ENCODE measurements at places on chromosomes 16 and 17.

DNA sequence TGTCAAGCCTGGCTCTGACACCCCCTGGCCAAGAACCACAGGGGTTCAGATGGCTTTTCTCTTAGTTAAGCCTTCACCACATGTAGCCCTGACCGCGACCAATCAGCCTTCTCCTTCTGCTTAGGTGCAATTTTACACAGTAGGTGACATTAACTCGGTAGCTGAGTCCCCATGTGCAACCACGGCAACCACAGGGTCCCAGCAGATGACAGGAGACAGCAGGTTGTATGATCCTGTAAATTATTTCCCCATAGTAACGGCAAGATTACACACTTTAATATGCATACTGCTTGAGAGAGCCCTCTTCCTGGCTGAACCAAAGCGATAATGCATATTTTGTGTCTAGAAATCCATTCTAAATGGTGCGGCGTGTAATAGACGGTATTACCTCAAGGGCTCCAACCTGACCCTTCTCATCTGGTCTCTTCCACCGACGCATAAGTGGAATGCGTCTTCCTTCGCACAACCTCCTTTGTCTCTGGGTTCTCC, 458.7 kb upstream of the ZFHX3 start:
- H3K27me3 ChIP-seq = peaks cover 42% of the 10 kb centered on the region
- H3K36me3 ChIP-seq = no peaks in the 10 kb centered on the region
- DNase-seq = no peak
- no peaks in the 10 kb centered on the region for H3K4me1 ChIP-seq
- H3K27ac ChIP-seq = no peak overlapping the region

GRCh38 chr16:30637944-30638343, 12.8 kb upstream of the PRR14 start:
- H3K4me3 ChIP-seq = no peak overlapping the region
- peaks cover 8% of the 10 kb centered on the region for H3K4me1 ChIP-seq
- H3K36me3 ChIP-seq = no peaks in the 10 kb centered on the region
- peak; percentile 62 for DNase-seq
- no peak overlapping the region for H3K27ac ChIP-seq
- H3K27me3 ChIP-seq = no peaks in the 10 kb centered on the region

GRCh38 chr17:81194941-81195901, 27.5 kb downstream of the CEP131 start:
- H3K36me3 ChIP-seq = peaks cover 3% of the 10 kb centered on the region
- H3K4me1 ChIP-seq = no peaks in the 10 kb centered on the region
- no peaks in the 10 kb centered on the region for H3K27me3 ChIP-seq
- H3K4me3 ChIP-seq = no peak overlapping the region
- no peak for DNase-seq

DNA sequence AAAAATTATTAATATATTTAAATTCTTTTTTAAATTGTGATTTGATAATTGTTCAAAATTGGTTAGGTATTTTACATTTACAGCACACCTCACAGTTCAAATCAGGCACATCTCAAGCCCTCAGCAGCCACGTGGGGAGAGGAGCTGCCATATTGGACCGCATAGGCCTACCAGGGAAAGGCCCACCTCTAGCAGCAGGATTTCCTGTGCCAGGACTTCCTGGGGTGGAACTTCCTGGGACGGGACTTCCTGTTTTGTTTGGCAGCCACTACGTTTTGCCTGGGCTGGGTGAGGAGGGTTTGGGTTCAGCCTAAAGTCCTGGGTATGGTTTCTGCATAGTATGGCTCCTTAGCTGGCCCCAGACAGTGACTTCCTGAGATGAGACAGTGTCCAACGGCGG, 298.5 kb upstream of the FOXF1 start:
- H3K4me1 ChIP-seq = peaks cover 4% of the 10 kb centered on the region
- H3K27me3 ChIP-seq = no peaks in the 10 kb centered on the region
- DNase-seq = peak; percentile 72
- H3K36me3 ChIP-seq = no peaks in the 10 kb centered on the region

DNA sequence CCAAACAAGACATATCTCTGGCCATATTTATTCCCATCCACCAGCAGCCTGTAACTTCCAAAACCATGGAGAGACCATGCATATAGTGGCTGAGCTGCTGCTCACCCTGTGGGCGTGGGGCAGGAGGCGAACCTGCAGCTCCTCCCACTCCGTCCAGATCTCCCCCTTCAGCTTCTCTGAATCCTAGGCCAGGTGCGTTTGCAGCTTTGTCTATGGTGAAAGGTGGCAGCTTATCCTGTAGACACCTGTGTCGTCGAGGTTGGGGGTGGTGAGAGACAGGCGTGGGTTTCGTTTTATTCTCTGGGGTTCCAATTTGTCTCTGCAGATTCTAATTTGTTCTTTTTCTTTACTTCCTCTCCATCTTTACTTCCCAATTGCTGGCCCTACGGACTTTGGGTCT, 9.7 kb upstream of the ANKS4B start:
- DNase-seq = no peak
- H3K36me3 ChIP-seq = no peaks in the 10 kb centered on the region
- H3K27ac ChIP-seq = no peak overlapping the region
- H3K4me3 ChIP-seq = no peak overlapping the region
- no peaks in the 10 kb centered on the region for H3K4me1 ChIP-seq
- peaks cover 8% of the 10 kb centered on the region for H3K27me3 ChIP-seq

DNA sequence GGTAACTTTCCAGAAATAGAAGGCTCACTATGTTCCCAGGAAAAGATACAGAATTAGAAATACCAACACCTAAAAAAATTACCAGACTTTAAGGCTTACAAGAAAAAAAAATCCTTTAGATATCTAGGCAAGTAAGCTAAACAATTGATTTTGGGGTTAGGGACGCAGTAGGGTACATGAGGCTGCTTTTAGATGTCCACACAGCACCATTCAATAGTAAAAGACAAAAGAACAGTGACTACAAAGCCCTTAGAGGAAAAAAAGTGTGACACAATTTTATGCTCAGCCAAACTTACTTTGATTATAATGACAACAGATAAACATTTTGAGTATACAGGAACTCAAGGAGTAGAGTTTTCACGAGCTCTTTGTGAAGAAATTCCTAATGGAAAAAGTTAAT, 29.9 kb downstream of the METTL16 start:
- H3K4me3 ChIP-seq = no peak overlapping the region
- peaks cover 3% of the 10 kb centered on the region for H3K36me3 ChIP-seq
- H3K4me1 ChIP-seq = peaks cover 6% of the 10 kb centered on the region
- H3K27me3 ChIP-seq = no peaks in the 10 kb centered on the region
- no peak for DNase-seq

GRCh38 chr16:69366431-69366830, 14.8 kb upstream of the TMED6 start:
- DNase-seq = no peak
- peaks cover 53% of the 10 kb centered on the region for H3K36me3 ChIP-seq
- no peak overlapping the region for H3K27ac ChIP-seq
- no peak overlapping the region for H3K4me3 ChIP-seq
- no peaks in the 10 kb centered on the region for H3K27me3 ChIP-seq

GRCh38 chr16:14301169-14302030, 230.3 kb downstream of the MRTFB start:
- no peaks in the 10 kb centered on the region for H3K36me3 ChIP-seq
- H3K27ac ChIP-seq = peak overlapping the region; percentile 52
- H3K4me1 ChIP-seq = peaks cover 16% of the 10 kb centered on the region
- H3K27me3 ChIP-seq = no peaks in the 10 kb centered on the region

GRCh38 chr17:4998732-4999429, 1.1 kb downstream of the KIF1C start:
- peaks cover 17% of the 10 kb centered on the region for H3K36me3 ChIP-seq
- no peaks in the 10 kb centered on the region for H3K27me3 ChIP-seq
- DNase-seq = no peak
- peak overlapping the region; percentile 93 for H3K27ac ChIP-seq
- peaks cover 31% of the 10 kb centered on the region for H3K4me1 ChIP-seq

DNA sequence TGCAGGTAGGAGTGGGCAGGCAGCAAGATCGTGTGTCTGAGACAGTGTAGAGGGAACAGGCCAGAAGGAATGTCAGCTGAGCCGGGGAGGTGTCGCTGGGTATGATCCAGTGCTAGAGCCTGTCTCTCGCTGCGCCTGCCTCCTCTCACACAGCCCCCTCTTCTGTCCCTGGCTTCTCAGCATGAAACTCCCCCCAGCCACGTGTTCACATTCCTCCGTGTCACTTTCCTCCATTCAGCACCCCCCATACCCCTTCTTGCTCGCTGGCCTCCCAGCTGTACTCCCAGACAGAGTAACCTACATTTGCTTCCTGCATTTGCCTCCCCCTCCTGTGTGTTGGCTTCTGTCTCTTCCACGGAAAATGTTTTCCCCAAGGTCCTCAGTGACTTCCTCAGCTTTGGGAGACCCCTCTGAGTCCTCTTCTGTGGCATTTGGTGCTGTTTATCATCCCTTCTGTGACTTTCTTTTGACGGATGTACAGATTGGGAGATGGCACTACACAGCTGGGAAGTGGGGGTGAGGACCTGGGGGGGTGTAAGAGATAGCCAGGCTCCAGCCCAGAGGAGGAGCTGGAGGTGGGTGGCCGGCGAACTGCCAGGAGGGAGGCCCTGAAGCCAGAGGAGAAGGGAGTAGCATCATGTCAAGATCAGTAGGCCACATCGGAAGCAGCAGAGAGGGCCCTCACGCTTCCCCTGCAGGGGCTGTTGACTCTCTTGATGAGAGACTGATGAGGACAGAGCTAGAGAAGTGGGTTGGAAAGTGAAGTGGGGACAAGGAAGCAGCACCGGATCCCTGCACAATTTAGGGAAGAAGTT, 19.2 kb downstream of the SGF29 start:
- no peaks in the 10 kb centered on the region for H3K36me3 ChIP-seq
- no peak for DNase-seq
- no peak overlapping the region for H3K4me3 ChIP-seq
- H3K27ac ChIP-seq = no peak overlapping the region

- H3K27ac ChIP-seq = no peak overlapping the region
- H3K27me3 ChIP-seq = no peaks in the 10 kb centered on the region
- H3K36me3 ChIP-seq = no peaks in the 10 kb centered on the region
- no peaks in the 10 kb centered on the region for H3K4me1 ChIP-seq
Measured at GRCh38 chr16:8946544-8946943, 17.2 kb downstream of the USP7 start.

- peaks cover 60% of the 10 kb centered on the region for H3K27me3 ChIP-seq
- H3K27ac ChIP-seq = no peak overlapping the region
- no peaks in the 10 kb centered on the region for H3K36me3 ChIP-seq
- H3K4me1 ChIP-seq = no peaks in the 10 kb centered on the region
- DNase-seq = no peak
Measured at GRCh38 chr17:55730808-55731207, 8.1 kb upstream of the TMEM100 start.

DNA sequence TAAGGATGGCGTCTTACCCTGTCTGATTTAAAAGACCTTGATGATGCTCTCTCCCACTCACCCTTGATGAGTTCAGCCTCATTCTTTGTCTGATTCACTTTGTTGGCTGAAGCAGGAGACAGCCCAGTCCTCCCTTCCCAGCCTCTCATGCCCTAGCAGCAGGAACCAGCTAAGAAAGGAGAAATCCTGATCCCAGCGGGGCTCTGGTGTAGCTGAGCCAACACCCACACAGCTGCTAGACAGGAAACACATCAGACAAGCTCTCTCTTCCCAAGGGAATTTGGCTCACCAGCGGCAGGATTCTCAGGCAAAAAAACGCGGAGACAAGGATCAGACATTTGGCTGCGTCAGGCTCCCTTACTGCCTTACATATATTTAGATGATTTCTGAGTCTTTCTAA, 211.5 kb downstream of the CDH11 start:
- H3K27ac ChIP-seq = no peak overlapping the region
- H3K36me3 ChIP-seq = no peaks in the 10 kb centered on the region
- no peak for DNase-seq

- H3K4me3 ChIP-seq = no peak overlapping the region
- no peaks in the 10 kb centered on the region for H3K4me1 ChIP-seq
- no peaks in the 10 kb centered on the region for H3K27me3 ChIP-seq
- H3K36me3 ChIP-seq = peaks cover 32% of the 10 kb centered on the region
Measured at GRCh38 chr17:17079336-17079735, 37.1 kb downstream of the MPRIP start.
